IMR-90 (cell line): ENCODE measurements at places on chromosomes 5 and 9.

GRCh38 chr5:143562935-143563334 is 159.4 kb upstream of the NR3C1 start:
- peak; percentile 86 for DNase-seq

- DNase-seq = no peak
These were observed 40.0 kb downstream of the CMYA5 start for GRCh38 chr5:79729679-79730078.

- peak; percentile 51 for DNase-seq
These were observed 1.7 kb downstream of the ADAMTS16 start for GRCh38 chr5:5141625-5142525.

GRCh38 chr5:149546974-149547373 is 4.3 kb downstream of the CSNK1A1 start:
- DNase-seq = no peak

DNA sequence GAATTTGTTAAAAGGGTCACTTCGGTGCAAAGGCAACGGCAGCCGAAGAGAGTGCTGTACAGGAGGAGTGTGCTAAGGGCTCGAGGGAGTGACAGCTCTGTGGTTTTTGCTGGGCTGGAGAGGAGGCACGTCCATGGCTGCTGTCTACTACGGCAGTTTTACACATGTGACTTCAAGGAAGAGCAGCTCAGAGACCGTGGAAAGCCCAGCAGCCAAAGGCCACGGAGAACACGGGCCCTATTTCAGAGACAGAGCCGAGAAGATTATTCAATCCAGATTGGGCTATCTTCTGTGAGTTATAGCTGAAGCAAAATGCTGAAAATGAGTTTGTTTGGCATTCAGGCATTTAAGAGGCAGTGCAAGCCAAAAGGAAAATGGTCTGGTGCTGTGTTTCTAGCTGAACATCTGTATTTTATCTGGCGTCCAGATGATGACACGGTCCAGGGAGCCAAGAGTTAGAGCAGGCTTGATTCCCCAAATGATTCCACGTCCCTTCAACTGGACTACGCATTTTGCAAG is 96.4 kb downstream of the RFK start:
- DNase-seq = peak; percentile 33

DNA sequence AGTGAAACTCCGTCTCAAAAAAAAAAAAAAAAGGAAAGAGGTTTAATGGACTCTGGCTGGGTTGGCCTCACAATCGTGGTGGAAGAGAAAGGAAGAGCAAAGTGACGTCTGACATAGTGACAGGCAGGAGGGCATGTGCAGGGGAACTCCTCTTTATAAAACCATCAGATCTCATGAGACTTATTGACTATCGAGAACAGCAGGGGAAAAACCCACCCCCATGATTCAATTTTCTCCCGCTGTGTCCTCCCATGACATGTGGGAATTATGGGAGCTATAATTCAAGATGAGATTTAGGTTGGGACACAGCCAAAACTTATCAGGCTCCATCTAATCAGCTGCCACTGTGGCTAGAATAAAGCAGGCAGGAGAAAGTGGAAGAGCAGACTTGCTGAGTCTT is 610.4 kb upstream of the NUDT12 start:
- DNase-seq = no peak

GRCh38 chr5:160493806-160494338 is 72.2 kb downstream of the PTTG1 start:
- DNase-seq = no peak

- DNase-seq = peak; percentile 91
These were observed 149.3 kb upstream of the COL5A1 start for GRCh38 chr9:134492281-134492691.

GRCh38 chr9:70934642-70935041 is 186.8 kb downstream of the TRPM3 start:
- no peak for DNase-seq

GRCh38 chr9:130156672-130157071 is 15.5 kb upstream of the NCS1 start:
- DNase-seq = no peak

GRCh38 chr5:171309276-171310211 is 496 bp downstream of the TLX3 start:
- DNase-seq = no peak

- no peak for DNase-seq
These were observed 49.9 kb upstream of the SHB start for GRCh38 chr9:38118862-38119438.

DNA sequence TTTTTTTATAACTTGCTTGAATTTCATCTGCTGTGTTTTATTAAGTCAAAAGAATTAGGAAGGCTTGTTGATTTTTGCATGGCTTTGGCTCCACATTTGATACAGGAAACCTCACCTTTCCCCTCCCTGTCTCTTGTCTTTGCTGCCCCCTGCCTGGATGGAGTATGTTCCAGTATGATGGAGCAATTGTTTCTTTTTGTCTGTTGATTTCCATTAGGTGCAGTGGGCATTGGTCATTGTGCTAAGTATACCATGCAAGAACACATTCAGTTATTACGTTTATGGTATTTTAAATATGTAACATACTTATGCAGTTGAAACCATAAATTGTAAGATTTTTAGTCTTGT is 19.6 kb downstream of the TJP2 start:
- DNase-seq = no peak

- peak; percentile 4 for DNase-seq
These were observed 293.4 kb downstream of the YTHDC2 start for GRCh38 chr5:113806904-113807303.

GRCh38 chr9:98846081-98846480 is 38.6 kb downstream of the GALNT12 start:
- DNase-seq = no peak

- DNase-seq = no peak
These were observed 1.9 kb upstream of the IL13 start for GRCh38 chr5:132655821-132656773.

GRCh38 chr5:159065135-159065534 is 34.6 kb downstream of the EBF1 start:
- no peak for DNase-seq

- DNase-seq = no peak
These were observed 246.1 kb upstream of the ANKH start for GRCh38 chr5:15117688-15118087.

GRCh38 chr5:126816649-126817048 is 39.7 kb downstream of the LMNB1 start:
- DNase-seq = no peak

GRCh38 chr5:168737066-168737465 is 157.9 kb upstream of the PANK3 start:
- no peak for DNase-seq

DNA sequence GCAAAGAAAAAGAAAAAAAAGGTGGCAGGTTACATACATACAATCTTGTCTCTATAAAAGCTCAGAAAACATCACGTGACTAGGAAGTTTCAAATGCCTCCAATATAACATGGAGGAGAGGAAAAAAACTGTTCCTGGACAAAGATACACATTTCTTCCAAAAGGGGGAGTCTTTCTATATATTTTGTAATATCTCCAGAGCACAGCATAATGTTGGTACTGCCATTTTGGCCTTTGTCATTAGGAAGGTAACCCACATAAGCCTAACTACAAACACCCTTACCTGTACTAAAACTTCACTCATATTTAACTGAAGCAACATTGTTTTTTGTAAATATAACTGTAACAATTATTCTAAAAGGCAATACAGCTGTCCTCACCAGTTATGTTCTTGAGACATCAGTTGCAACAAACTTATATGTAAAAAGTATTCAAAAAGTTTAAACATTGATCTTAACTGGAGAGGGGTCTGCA is 1.2 kb upstream of the BTF3 start:
- peak; percentile 72 for DNase-seq

GRCh38 chr5:89721931-89722330 is 687.6 kb downstream of the CETN3 start:
- DNase-seq = no peak

GRCh38 chr5:155827949-155828348 is 499.0 kb upstream of the SGCD start:
- DNase-seq = no peak

- peak; percentile 83 for DNase-seq
These were observed 151.3 kb downstream of the GAS1 start for GRCh38 chr9:86795823-86796553.

GRCh38 chr5:55969956-55970355 is 24.8 kb downstream of the IL6ST start:
- DNase-seq = peak; percentile 54

GRCh38 chr9:1875921-1876448 is 139.2 kb upstream of the SMARCA2 start:
- no peak for DNase-seq

DNA sequence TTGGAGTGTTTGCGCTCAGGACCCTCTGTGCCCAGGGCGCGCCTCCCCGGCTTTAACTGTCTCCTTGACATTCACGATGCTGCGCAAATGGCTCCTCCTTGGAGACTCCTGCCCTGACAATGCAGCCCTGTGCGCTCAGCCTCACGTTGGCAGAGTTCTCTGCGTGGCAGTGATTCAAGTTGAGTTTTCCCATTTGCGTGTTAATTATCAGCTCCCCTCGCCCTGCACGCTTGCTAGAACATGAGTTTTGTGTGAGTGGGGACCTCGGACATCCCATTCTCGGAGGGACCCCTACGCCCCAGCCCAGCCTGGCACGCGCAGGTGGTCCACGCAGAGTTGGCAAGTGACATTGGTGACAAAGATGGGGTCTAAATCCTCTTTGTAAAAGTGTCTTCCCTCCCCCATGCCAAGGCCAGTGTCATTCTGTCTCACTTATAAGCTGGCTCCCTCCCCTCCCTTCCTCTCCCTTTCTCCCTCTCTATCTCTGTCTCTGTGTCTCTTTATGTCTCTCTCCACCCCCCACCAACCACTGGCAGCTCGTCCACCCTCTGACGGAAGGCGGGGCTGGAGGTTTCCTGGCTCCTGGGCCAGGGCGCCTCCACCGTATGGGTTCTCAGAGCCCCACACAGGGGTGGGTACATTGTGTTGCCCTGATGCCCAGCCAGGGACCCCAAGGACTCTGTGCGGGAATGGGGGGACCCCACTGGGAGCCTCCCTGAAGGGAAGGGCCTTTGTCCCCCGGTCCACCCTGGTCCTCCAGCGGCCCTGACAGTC is 169.3 kb downstream of the OLFM1 start:
- DNase-seq = no peak

DNA sequence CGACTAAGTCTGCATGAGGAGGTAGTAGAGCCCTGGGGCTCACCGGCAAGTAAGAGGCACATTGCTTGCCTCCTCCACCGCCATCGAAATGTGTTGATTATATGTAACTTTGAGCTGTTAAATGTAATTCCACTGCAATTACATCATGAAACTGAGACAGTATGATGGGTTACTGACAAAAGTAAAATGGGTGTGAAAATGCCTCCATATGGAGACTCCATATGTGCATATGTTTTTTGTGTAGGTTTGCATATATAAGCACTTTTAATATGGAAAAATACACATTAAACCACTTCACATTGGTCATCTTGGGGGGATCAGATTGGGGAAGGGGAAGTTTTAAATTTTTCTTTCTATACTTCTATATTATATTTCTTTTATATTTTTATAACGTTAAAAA is 29.8 kb downstream of the NFIL3 start:
- DNase-seq = no peak

GRCh38 chr5:66597183-66597757 is 1.1 kb downstream of the MAST4 start:
- DNase-seq = no peak

DNA sequence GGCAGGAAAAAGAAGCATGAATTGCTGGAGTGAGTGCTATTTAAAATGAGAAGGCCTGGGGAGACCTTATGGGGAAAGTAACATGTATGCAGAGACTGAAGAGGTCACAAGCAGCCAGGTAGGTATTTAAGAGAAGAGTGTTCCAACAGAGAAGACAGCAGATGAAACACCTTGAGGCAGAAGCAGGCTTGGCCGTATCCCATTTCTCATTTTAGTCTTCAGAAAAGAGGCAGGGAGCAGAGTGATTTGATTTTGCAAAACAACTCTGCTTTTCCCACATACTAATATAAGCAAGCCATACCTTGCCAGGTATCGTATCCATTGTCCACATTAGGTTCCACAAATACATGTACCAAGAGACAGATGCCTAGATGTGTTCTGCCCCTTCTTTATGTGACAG is 244.3 kb downstream of the ASTN2 start:
- DNase-seq = no peak

- no peak for DNase-seq
These were observed 385.6 kb downstream of the MLLT3 start for GRCh38 chr9:20236676-20237075.

DNA sequence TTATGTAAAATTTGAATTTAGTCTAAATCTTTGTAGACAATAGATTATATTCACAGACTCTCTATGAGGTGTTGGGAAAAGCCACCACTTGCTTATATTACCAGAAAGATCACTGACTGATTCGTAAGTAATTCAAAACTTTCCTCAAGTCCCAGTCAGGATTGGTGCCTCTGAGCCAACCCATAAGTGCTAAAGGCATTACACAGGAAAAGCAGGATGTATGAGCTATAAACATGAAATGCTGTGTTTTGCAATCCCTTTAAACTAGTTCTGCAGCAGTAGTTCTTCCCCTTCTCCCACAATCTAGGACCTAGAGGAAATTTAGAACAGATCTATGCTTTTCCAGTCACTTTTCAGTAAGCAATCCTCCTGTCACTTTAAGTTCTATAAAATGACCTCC is 48.0 kb downstream of the SHLD3 start:
- peak; percentile 88 for DNase-seq

- no peak for DNase-seq
These were observed 366.9 kb upstream of the IRX2 start for GRCh38 chr5:3118340-3118739.

DNA sequence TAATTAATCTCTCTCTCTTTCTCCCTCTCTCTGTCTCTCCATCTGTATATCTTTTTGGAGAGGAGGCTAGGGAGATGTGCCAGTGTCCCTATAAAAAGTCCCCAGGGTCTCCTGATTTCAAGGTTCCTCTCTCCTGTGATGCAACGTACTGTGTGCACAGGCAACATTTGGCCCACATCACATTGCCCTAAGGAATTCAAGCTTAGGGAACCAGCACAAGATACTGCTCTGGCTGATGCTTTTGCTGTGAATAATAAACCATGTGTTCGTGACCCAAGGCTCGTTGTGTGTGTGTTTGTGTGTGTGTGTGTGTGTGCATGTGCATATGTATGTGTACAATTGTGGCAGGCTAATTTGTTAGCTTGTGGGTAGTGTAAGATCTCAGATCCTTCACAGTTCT is 9.7 kb downstream of the SPATA9 start:
- peak; percentile 40 for DNase-seq
